HT-29 (cell line): ENCODE measurements at places on chromosomes 1 and 21.

- no peak for DNase-seq
Observed at GRCh38 chr1:29805896-29806160, 569.5 kb downstream of the PTPRU start.

DNA sequence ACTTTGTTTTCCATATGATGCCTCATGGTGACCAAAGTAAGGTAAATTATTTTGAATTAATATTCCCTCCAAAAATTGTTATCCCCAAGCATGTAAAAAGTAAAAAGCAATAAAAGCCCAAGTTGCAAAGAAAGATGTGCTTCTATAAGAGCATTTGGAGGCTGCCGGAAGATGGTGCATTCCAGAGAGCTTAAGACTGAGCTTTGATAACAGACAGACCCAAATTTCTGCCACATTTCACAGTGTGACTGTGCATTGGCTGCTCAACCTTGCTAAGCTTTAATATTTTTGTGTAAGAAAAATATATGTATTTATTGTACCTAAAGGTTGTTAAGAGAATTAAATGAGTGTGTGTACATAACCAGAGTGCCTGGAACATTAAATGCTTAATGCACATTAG lies 67.9 kb downstream of the CYYR1 start:
- DNase-seq: no peak

- DNase-seq: no peak
Observed at GRCh38 chr1:17246971-17247370, 1.9 kb upstream of the PADI3 start.

GRCh38 chr1:17045150-17045549 lies 8.7 kb downstream of the SDHB start:
- no peak for DNase-seq

- no peak for DNase-seq
Observed at GRCh38 chr1:97461782-97462181, 459.1 kb downstream of the DPYD start.

DNA sequence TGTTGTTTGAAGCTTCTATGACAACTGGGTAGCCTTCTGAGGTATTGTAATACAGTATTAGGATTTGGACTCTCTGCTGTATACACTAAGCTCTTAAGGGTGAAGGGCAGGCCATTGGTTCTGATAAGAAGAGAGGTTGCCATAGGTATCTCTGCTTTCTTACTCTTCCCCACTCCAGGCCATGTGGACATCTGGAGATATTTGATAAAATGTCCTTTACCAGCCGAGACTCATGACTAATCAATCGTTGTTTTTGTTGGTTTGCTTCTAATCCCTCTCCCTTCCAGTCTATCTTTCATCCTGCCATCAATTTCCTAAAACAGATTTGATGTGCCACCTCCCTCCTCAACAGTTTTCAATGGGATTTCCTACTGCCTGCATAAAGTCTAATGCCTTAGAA lies 64.6 kb upstream of the WDR26 start:
- no peak for DNase-seq

DNA sequence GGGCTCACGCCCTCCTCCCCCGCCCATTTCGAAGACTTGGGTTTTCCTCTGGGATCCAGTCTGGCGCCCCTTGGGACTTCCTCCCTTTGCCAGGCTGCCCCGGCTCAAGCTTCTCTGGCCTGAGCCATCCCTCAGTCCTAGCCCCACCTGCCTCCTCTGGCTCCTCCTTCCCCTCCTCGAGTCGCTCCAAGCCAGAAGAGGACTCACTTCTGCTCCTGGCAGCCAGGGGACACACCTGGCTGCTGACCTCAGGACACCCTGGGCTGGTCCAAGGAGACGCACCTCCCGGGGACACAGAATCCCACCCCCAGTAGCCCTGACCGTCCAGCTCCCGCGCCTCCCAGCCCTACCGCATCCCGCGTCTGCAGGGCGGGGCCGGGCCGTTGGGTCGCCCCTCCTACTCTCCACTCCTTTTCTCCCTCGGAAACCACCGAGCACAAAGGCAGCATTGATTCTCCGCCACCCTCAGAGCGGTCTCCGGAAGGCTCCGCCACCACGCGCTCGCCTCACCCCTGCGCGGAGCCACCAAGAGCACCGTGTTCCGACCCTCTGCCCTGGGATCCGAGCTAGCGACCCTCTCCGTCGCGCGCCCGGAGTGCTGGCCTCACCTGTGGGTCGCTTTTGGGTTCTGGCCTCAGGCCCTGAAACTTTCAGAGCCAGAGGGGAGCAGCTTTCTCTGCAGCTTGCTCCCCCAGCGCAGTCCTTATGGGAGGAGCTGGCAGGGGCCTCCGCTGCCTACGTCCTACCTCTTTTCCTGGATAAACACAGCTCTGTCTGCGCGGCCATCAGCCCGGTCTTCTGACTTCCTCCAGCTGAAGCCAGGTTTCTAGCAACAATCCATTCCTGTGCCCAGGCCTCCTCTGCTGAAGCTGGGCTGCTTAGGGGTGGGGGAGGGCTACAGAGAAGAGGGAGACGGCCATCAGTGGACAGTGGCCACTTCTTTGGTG lies at the start of gene C2CD4D:
Gene C2CD4D (minus strand): TSS at position 364 of the 947 bp plus-strand sequence. CDS start 831 bp downstream, outside the sequence.
- peak; percentile 96 for DNase-seq

DNA sequence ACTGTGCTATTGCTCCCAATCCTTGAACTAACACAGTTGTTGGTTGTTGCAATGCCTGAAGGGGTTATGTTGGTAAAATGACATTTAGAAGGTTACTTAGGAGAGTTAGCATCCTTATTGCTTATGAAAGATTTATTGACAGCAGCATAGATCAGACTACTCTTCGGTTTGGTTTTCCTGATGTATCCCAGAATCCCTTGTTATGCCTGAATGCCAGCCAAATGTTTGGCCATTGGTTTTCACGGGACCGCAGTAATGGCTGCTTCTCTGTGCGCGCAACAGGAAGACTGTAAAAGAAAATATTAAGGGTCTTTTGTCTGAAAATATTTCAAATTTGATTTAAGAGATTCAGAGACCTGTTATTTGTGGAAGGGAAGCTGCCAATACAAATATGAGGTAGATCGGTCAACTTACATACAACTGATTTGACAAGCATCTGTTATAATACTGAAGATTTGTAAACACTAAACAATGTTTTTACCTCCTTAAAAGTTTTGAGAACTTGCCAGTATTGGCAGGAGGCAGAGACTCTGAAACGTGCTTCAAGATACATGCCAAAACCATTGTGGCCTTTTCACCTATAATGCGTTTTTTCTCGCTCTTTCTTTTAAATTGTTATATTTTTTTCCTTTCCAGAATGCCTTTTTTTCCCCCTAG lies 8.3 kb downstream of the NFIA start:
- no peak for DNase-seq
